ENCODE measurements at places on chromosomes 7 and 10.

GRCh38 chr7:70416347-70416985 lies 715.5 kb upstream of the GALNT17 start:
- DNase-seq, result no peak

DNA sequence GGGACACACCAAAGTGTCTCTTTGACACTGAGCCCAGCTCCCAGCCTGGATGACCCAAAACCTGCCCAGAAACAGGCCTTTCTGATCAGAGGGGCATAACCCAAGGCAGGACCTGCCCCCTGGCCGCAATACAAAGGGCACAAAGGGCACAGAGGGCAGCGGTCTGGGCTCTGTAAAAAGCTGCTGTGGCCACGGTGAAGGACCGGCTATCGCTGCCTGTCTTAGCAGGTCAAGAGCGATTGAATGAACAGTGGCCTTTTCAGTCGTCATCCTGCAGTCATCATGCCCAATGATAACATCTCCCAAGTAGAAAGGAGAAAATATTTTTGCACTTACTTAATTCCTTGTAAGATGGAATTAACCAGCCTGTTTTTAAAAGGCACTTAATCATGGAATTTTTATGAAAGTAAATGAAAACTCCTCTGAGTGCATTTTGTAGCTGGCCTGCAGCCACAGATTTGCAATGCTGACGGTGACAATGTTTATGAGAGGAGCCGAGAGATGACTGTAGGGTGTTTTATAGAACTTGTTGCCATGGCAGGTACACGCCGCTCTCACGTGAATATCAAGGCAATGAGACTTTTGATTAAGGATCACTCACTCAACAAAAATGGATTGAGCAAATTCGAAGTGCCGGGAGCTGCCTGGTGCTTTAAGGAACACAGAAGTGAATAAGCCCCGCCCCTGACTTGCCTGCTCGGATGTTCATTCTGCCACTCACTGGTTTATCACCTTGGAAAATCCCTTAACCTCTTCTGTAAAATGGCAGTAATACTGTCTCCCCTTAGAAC lies 47.3 kb upstream of the BHLHA15 start:
- DNase-seq, result no peak

GRCh38 chr10:33657154-33657908 lies 322.9 kb upstream of the NRP1 start:
- no peak for DNase-seq

GRCh38 chr7:112422842-112423496 lies 27.3 kb upstream of the IFRD1 start:
- peak; percentile 24 for DNase-seq

DNA sequence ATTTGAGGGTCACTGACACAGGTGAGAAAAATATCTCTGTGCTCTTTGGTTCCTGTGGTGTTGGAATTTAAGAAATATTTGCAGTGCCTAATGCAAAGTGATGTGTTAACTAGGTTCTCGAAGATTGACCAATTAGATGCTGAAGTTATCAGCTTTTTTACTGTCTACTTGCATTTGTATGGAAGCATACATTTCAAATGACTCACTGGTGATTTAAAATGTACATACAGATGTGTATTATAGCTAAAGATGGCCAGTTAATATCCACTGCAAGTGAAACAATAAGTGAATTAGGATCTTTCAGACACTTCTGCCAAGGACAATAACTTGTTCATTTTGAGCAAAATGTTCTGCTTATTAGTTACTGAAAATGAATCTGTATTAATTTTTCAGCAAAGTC lies 205.0 kb downstream of the FANK1 start:
- no peak for DNase-seq

GRCh38 chr10:125060826-125061556 lies 99.4 kb downstream of the CTBP2 start:
- DNase-seq, result peak; percentile 55

DNA sequence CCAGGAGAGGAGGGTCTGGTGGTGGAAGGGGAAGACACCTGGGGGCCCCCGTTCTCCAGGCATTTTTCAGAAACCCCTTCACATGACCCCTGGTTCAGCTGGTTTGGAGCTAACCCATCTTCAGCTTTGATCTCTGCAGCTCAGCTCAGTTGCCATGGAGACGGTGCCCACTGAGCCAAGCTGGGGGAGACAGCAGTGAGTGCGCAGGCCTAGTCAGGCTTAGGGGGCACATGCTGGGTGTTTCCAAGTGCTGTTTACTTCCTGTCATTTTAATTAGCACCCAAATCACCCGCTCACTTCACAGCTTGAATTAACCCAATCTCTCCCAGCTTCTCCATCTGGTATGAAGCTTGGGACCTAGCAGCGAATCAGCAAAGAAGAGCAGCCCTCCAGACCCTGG lies 9.0 kb downstream of the SPOCK2 start:
- peak; percentile 78 for DNase-seq

GRCh38 chr7:85931919-85932318 lies 711.8 kb upstream of the GRM3 start:
- no peak for DNase-seq

DNA sequence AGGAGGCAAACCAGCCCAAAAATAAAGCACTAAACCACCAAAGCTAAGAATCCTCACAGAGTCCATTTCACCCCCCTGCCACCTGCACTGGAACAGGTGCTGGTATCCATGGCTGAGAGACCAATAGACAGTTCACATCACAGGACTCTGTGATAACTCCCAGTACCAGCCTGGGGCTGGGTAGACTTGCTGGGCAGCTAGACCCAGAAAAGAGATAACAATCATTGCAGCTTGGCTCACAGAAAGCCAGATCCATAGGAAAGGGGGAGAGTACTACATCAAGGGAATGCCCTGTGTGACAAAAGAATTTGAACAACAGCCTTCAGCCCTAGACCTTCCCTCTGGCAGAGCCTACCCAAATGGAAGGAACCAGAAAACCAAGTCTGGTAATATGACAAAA lies 13.6 kb upstream of the SLC25A28 start:
- DNase-seq, result no peak

DNA sequence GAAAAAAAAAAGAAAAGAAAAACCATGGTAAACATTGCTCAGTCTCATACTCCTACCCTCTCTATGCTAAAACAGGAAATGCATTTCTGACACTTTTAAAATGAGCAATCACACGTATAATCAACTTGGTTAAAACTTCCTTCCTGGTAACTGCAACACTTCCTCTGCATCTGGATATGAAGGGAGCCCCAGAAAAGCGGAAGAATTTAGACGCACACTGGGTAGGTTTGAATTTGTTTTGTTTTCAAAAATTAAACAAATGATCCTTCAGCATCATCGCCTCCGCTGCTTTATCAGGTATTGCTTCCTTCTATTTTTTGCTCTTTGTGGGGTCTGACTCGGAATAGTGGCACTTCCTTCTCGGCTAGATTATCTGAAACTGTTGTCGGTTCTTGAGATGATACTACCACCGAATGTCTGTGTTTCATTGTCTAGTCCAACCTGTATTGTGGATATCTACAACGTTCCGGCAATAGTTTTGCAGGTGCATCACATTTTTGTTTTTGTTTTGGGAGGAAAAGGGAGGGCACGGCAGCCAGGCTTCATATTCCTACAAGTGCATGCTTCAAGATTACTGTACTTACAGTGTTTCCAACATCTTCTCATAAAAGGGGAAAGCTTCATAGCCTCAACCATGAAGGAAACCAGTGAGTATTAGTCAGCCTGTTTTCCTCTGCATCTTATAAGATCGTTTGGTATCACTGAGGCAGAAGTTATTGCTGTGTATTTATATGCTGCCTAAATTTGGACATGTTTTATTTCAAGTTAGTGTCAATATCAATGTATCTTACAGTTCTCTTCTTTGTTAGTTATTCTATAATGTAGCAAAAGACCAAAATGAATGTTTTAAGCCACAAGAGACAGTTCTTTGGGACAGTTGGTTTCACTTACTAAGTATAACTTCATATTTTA lies at the start of gene PIK3CG:
Gene PIK3CG, plus strand, starts transcription at position 153 of the 912 bp plus-strand sequence. CDS start 2,280 bp downstream, outside the sequence.
- DNase-seq, result peak; percentile 53

- DNase-seq, result no peak
These were observed 31.5 kb upstream of the PPP2R2D start for GRCh38 chr10:131869344-131869743.

DNA sequence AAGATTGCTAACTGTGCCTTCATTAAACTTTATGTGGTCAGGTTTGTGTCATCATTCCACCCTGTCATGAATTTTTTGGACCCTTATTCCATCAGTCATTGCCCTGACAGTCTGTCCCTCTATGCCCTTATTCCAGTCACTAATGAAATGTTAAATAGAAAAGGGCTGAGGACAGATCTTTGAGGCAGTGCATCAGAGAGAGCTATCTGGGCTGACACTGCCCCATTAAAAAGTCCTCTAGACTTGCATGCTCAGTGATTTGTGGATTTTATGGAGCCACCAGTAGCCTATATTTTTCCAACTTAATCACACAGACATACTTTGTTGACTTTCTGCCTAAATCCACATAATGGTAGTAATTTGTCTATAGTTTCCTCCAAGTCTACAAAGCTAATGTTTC lies 264.7 kb upstream of the YAE1 start:
- no peak for DNase-seq

- peak; percentile 77 for DNase-seq
These were observed 62.7 kb upstream of the CARD11 start for GRCh38 chr7:3106361-3106826.

DNA sequence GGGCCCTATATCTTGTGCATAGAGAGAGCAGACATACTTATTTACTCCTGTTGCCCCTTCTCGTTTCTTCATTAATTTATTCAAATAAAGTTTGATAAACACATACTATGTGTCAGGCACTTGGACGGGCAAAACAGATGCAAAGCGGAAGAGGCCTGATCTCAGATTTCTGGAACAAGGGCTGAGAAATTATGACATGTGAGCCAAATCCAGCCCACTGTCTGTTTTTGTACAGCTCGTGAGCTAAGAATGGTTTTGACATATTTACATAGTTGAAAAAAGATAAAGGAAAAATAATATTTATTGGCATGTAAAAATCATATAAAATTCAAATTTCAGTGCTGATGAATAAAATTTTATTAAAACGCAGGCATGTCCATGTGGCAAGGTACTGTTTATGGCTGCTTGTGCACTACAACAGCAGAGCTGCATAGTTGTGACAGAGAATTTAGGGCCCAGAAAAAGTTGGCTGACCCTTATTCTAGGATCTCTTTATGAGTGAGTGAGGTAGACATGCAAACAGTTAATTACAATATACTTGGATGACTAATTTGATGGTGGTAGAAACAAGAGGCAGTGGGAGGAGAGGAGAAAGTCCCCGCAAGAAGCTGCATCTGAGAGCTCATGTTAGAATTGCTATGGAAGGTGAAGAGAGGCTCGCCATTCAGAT lies 68.1 kb upstream of the ITPRID1 start:
- DNase-seq, result no peak

GRCh38 chr10:53537508-53537907 lies 764.9 kb upstream of the MBL2 start:
- DNase-seq, result no peak

DNA sequence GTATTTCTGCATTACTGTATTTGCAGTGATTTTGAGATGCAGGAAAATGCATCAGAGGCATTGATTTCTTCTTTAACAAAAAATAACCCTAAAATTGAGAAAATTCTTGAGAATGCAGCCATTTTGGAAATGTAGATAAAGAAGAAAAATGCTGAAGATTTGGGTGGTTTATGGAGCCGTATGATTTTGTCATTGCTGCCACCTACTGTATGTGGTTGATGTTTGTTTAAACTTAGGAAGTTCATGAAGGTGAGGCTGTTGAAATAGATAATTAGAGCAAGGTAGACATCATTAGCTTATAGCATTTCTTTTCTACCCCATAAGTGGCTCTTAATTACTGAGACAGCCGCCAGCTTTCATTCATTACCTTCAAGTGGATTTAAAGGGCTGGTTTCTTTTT lies 92.1 kb upstream of the SAMD8 start:
- peak; percentile 47 for DNase-seq

DNA sequence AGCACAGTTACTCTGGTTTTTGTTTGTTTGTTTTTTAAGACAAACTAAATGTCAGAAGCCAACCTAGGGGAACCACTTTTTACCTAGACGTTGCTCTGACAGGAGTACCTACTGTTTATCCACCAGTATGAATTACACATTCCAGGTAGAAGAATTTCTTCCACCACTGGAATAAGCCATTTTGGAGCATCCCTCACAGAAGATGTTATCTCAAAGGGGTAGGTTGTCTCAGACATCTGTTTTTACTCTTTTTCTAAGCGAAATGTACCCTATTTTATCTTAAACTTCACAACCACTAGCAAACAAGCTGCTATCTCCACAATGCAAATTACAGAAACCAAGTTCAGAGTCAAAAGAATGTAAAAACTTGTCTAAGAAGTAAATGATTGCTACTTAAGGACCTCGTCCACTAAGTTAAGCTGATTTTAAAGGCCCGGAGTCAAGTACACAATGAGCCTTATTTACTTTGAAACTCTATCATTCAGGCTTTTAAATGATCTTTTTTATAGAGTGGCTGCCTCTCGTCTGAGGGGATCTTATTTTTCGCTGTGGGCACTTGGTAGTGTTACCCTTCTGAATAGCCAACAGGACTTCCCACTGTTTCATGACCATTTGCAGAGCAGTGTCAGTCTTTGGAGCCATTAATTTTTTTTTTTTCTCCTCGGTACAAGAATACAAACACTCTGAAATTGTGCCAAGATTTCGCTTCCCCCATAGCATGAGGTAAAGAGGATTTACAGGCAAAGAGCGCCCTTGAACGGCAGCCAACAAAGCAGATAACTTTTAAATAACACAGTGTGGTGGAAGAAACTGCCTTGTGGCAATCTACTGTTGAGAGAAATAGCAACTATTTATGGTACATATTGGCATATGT lies 15.7 kb upstream of the ARMC3 start:
- DNase-seq, result no peak

GRCh38 chr7:134533288-134533771 lies 6.0 kb downstream of the AKR1B10 start:
- DNase-seq, result no peak

DNA sequence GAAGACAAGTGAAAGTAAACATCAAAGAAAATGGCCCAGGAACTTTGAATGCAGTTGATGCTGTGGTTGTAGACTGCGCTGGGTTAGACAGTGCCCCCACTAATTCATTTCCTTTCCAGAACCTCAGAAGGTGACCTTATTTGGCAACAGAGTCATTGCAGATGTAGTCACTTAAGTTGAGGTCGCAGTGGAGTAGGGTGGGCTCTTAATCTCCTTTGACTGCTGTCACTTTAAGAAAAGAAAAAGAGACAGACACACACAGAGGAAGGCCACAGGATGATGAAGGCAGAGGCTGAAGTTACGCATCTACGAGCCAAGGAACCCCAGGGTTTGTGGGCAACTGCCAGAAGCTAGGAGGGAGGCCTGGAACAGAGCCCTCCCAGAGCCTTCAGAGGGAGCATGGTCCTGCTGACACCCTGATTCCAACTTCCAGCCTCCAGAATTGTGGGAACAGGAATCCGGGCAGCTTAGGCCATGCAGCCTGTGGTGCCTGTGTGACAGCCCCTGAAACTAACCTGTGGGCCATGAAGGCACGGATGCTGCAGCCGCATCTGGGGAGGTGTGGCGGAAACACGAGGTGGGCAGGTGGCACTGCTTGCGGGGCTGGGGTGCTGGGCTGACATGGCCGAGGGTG lies 107.6 kb downstream of the PRKAG2 start:
- DNase-seq, result peak; percentile 81

DNA sequence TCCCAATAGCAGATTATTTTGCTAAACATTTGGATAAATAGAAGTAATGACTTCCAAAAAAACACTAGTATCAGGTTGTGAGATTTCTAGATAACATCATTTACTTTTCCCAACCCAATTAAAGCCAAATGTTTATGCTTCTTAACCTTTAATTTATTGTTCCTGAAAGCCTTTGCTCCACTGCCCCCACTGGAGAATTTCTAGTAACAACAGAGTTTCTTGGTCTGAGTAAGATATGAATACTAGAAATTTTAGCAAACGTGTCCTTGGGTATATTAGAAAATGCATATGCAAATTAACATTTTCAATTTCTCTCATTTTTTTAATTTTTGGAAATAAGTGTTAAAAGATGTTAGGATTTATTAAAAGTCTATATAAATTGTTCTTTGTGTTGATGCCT lies 958.0 kb upstream of the PHF14 start:
- DNase-seq, result no peak

Measured in activated CD8-positive, alpha-beta T cell treated with anti-CD3 and anti-CD28 coated beads, Interleukin-2, amount 10 ng/mL, durations not matched to agents 7 days and 5 days (primary cell).